ENCODE measurements at places on chromosomes 4 and X.
A peak's percentile ranks its signal among the peaks of the same experiment; 100 is the strongest.

DNA sequence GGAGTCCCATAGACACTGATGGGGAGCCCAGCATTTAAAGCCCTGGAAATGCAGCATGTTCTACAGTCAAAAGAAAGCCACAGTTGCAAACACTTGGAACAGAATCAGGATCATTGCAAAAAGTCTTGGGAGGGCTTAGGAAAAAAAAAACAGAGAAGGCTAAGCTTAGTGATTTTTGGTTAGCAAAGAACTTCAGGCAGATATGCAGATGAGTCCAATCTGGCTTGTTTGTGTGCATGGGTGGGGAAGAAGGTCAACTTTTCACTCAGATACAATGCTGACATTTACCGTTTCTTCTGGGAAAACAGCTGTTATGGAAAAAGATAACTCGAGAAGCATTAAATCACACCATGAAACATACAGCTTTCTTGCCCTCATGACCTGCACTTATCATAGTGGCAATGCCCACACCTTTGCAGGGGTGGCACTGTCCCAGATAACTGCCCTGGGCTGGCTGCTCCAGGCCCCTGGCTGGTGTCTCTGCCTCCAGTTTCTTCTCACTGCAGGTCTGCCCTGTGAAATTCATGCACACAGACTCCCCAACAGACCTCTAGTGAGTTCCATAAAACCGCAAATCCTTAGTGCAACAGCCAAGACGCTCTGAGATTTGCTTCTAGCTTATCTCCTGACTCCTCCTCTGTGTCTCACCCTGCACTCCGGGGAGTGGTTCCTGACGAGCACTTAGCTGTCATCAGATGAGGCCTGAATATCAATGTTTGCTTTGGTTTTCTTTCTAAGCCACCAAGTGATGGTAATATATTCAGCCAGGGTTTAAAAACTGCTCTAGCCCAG lies 99.2 kb downstream of the DRD5 start:
- DNase-seq, result no peak

DNA sequence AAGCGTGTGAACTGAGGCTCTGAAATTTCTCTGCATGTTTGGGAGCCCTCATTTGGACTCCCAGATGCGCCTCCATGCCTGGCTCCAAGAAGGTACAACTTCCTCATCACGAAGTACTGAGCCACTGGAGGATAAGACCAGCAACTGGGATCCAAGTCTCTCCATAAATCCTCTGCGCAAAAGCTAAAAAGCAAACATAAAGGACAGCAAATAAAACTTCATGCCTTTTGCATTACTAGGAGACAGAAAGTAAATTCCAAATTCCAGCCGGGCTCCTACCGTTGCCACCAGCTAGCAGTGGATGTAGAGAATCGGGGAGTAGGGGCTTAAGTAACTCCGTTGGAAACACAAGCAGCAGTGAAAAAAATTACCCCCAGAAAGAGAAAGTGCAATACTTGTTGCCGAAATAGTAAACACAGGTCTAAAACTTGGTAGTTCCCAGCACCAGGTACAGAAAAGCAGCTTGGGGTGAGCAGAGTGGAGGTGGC lies 477.1 kb upstream of the TENM3 start:
- DNase-seq, result no peak

- no peak for DNase-seq
These were observed 32.2 kb upstream of the TXLNG start for GRCh38 chrX:16754019-16754418.

- no peak for DNase-seq
These were observed 261.6 kb upstream of the STS start for GRCh38 chrX:6885909-6886308.

GRCh38 chr4:108693819-108694218 lies 43.4 kb downstream of the OSTC start:
- no peak for DNase-seq

- DNase-seq, result no peak
These were observed 40.6 kb downstream of the GUCY2F start for GRCh38 chrX:109441266-109441665.

DNA sequence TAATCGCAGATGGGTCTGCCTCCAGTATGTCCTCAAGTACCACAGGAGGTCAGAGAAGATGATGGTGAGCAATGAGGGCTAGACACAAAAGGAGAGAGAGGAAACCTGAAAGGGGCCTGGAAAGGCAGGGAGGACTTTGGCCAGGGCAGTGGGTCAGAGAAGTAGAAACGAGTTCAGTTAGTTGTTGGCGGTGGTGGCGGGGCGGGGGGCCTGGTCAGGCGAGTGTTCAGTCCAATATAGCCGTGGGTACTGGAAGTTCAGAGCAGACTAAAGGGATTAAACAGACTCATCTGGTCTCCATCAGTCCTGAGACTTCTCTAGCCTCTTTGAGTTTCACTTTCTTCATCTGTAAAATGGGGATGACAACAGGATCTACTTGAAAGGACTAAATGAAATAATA lies 90.8 kb downstream of the TSPAN5 start:
- DNase-seq, result no peak

DNA sequence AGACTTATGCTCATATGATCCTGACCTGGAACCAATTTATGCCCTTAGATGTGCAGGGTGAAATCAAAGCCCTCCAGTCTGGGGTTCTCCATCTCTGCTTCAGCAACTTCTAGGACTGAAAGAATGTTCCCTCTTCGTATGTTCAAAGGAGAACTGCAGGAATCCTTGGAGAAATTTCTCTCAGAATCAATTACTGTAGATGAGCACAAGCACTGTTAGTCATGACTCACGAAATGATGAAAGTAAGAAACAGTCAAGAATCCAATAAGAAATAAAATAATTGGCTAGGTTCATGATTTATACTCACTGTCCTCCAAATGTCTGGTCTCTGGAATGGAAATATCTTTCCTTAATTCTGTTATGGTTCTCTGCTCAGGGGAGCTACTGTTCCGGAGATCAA lies 348.2 kb downstream of the PDGFC start:
- no peak for DNase-seq

GRCh38 chr4:136811496-136812077 lies 720.7 kb downstream of the PCDH18 start:
- DNase-seq, result no peak

DNA sequence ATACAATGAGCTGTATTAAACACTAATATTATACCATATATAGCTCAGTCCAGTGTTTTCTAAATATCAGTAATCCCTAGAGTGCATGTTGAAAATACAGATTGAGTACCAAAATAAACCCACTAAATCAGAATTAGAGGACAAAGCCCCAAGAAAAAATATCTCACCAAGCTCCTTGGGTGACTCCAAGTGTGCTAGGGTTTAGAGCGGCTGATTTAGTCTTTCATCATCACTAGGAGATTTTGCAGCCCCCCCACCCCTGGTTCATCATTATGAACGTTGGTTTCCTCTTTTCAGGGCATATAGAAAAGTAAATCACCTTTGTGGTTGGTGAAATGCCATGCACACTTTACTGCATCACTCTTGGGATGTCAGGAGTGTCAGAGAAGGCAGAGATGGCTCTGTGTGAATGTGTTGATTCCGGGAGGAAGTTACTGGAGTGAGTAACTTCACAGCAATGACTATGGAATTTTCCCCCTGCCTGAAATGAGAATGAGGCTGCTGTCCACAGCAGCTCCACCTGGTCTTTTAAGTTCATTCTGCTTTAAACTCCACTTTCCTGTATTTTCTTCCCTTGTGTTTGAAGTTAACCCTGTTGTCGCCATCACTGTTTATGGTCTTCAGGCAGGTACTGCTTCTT lies 25.2 kb upstream of the ANAPC4 start:
- peak; percentile 26 for DNase-seq

- peak; percentile 76 for DNase-seq
These were observed at the start of gene ARMCX4 for GRCh38 chrX:101485212-101485949. Gene ARMCX4, plus strand, starts transcription at chrX:101485456. Its CDS starts 3,134 bp downstream, at chrX:101488590.

DNA sequence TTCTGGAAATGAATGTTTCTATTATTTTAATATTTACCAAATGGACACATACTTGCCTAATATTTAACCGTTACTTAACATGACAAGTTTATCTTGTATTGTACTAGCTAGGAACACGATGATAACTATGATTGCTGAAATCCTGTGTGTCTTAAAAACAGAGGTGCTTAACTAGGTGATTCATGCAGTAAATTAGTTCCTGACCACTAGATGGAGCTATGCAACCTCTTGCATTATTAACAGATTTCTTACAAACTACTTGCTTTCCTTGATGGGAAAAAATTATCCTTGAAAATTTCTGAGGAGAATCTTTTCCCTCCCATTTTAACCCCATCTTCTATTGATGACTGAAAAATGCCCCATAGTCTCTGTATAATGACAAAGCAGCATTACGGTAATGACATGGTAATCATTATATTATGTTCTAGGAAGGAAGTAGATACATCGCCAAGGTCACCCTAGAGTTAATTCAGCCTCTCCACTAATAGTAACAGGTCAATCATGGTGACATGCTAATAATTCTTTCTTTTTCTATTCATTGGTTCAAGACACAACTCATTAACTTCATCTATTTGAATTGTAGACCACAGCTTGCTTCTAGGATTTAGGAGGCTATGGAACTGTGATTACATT lies 844.2 kb downstream of the RAPGEF2 start:
- peak; percentile 82 for DNase-seq

DNA sequence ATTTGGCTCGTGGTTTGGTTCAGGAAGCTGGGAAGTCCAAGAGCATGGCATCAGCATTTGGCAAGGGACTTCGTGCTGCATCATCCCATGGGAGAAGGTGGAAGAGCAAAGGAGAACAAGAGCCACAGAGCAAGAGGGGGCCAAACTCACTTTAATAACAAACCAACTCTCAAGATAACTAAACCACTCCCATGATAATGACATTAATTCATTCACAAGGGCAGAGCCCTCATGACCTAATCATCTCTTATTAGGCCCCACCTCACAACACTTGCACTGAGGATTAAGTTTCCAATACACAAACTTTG lies 113.4 kb upstream of the ATXN3L start:
- DNase-seq, result no peak

DNA sequence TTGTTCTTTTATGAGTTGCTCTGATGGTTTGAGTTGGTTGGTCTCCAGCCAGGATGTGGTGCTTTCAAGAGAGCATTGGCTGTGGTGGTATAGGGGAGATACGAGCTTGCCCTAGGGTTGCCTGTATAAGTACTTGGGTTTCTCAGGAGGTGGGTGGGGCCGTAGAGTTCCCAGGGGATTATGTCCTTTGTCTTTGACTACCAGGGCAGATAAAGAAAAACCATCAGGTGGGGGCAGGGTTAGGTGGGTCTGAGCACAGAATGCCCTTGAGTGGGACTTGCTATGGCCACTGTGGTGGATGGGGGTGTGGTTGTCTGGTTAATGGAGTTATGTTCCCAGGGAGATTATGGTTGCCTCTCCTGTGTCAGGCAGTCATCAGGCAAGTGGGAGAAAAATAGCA lies 247.9 kb upstream of the HAND2 start:
- no peak for DNase-seq

- DNase-seq, result no peak
These were observed 66.1 kb upstream of the ZNF827 start for GRCh38 chr4:146004730-146005129.

DNA sequence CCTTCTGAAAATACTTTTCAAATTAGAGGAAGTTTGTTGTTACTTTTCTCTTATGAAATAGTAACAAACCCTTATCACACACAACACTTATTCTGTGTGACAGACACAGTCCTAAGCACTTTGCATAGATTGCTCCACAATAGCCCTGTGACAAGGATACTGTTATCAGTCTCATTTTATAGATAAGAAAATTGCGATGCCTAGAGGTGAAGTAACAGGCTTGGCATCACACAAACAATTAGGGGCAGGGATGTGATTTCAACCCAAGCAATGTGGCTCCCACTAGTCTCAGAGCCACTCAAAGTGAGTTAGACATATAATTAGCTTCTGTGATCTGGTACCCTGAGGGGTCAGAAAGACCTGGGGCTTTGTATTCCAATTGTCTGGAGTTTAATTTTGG lies 339.9 kb downstream of the FBXO8 start:
- no peak for DNase-seq
